ENCODE measurements at places on chromosomes 13 and 19. TPM values are rescaled to one million over a fixed set of nuclear protein-coding genes. Genes with fewer than 3 reads are reported as not detected.

The C19orf67 gene
- not detected for total RNA-seq

The GRIK5 gene
- total RNA-seq, result 5.8 TPM

The ZNF540 gene
- 1.1 TPM for total RNA-seq

The SERTM1 gene
- 0.62 TPM for total RNA-seq

The NDUFS7 gene
- total RNA-seq, result 83.3 TPM

The PLPPR3 gene
- total RNA-seq, result 29.2 TPM

The ZNF473 gene
- 13.4 TPM for total RNA-seq

DNA sequence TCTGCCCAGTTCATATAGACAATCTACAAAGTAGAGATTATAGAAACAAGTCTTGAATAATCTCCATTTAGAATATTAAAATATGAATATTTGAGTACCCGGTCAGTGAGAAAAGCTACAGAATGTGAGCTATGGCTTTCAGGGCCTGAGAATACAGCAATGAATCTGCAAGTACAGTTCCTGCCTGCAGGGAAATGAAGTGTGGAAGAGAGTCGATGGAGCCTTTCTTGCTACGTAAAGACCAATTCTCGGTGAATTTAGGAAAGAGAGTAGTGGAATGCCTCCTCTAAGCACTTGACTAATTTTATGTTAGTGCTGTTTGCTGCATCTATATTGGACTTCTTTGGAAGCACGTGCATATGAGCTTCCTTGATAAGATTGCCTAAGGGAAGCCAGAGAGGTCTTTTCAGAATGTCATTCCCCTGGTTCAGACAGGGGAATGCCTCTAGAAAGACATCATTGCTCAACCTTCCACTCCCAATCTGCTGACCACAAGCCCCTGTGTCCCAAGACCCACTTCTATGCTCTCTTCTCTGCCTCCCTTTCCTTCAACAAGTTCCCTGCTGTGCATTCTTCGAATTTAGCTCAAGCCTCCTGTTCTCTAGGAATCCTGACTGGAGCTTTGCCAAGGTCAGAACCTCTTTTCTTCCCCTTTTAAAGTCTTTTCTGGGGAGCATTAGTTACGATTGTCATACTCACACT is 41.9 kb downstream of the GPC6 start:
- no peak for DNase-seq

DNA sequence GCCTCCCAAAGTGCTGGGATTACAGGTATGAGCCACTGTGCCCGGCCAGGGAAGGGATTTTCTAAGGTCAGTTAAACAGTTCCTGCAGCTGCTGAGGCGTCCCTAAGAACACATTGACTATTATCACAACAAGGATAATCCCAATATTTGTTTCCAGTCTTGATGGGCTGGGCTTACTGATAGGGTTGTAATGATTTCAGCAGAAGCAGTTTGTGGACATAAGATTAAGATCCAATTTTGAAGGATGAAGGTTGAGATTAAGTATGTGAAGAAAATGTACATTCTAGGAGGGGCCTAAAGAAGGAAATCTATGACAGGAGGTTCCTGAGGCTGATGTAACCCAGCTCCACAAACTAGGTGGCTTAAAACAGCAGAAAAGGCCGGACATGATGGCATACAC is 10.7 kb upstream of the CCDC124 start:
- DNase-seq, result no peak

- DNase-seq, result no peak
Observed at GRCh38 chr13:106859533-106859904, 291.6 kb upstream of the ARGLU1 start.

DNA sequence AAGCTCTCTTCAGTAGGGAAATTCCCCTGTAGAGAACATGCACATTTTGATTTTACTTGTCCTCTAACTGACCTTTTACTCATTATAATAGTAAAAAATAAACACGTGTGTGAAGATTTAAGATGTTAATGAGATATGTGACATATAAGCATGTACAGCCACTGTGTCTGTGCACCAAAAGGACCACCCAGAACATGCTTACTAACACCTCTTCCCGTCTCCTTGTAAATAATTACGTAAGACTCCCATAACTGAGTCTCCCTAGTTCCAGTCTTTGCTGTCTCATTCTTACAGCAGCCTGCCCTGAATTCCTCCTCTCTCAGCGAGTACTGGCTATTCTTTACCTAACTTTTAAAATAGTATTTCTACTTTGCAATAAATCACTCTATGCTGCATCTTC is 53.6 kb downstream of the ZNF100 start:
- DNase-seq, result no peak

- no peak for DNase-seq
Observed at GRCh38 chr13:30882026-30882850, 23.8 kb upstream of the MEDAG start.

DNA sequence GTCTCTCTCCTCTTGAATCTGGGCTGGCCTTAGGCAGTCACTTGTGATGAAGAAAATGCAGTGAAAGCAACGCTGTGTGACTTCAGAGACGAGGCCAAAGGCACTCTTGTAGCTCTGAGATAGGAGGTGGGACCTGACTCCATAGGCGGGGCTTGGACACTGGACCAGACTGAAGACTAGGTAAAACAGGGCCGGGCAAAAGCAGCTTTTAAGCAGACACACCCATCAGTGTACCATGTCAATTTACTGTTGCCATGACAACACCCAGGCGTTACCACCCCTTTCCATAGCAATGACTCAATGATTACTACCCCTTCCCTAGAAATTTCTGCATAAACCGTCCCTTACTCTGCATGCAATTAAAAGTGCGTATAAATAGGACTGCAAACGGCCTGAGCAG is 6.6 kb upstream of the EID2 start:
- DNase-seq, result no peak

DNA sequence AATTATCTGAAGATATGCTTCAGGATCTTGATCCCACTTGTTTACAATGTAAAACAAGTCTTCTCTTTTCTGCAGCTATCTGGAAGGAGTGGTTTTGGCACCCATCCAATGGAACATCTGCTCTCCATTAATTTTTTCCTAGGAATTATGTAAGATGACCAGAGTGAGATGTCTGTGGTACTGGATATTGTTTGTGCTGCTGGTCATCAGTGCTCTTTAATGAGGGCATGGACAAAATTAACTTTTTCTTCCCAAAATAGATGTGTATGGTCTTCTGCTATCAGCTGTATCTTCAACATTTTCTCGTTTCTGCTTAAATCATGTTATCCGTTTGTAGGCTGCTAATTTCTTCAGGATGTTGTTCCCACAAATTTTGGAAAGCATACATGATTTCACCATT is 415.4 kb upstream of the KLHL1 start:
- DNase-seq, result no peak

DNA sequence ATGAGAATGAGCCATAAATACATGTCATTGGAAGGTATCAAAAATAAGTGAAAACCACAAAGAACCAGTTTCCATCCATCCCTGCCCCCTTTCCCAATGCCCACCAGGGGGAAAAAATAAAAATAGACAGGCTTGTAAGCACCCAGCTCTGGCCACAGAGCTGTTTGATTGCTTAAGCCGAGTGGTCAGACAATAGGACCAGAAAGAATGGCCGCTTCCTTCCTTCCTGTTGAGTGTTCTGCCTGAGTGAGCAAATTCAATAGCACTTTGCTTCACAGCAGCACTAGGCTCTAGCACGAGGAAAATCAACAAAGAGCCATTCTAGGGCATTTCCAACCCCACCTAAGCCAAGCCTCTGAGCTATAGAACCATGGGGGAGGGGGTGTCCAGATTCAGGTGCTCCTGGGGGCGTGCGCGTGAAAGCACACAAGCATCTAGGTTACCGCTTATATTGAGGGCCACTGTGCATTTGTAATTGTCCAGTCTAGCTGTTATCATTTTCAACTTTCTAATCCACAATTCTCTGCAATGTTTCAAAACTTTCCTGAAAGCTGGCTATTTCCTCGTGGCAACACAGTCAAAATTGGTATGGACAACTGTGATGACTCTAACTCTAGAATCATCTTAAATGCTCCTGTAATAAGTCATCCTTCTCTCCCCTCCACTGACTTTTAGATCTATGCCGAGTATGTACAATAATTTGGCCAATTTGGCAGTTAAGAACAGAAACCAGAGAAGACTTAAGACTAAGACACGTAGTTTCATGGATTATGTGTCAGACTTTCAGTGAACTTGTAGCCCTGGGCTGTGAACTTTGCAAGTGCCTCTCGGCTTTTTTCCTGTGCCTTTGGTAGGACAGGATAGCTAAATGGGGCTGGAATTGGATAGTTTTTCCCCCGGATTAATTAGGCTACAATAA is 64.3 kb downstream of the SPRY2 start:
- no peak for DNase-seq

DNA sequence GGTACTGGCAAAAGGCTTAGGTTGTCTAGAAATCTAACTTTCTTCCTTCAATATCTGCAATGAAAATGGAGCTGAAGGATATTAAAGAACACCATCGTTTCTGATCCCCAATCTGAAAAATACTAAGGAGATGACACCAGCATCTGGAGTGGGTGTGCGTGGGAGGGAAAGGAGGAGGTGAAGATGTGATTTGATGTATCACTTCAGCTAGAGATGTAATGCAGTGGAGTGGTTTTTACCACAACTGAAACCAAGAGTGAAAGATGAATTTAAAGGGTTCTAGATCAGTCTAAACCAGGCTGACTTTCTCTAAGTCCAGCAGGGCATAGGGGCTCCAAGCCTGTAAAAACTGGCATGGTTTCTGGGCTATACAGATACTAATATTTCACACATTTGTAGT is 148.4 kb downstream of the AKAP11 start:
- DNase-seq, result no peak

GRCh38 chr13:33263976-33264619 is 21.5 kb downstream of the STARD13 start:
- no peak for DNase-seq

Data from type B pancreatic cell (in vitro differentiated cells).